Stimulated activated naive B cell treated with anti-CD40 and anti-IgM and Interleukin-4, amounts not matched to agents 10 μg/mL and 1 μg/mL and 100 μg/mL, for 72 hours (primary cell): ENCODE measurements at places on chromosomes 1 and 21.

- no peak for DNase-seq
Measured at GRCh38 chr1:209010475-209011230, 572.9 kb upstream of the CAMK1G start.

DNA sequence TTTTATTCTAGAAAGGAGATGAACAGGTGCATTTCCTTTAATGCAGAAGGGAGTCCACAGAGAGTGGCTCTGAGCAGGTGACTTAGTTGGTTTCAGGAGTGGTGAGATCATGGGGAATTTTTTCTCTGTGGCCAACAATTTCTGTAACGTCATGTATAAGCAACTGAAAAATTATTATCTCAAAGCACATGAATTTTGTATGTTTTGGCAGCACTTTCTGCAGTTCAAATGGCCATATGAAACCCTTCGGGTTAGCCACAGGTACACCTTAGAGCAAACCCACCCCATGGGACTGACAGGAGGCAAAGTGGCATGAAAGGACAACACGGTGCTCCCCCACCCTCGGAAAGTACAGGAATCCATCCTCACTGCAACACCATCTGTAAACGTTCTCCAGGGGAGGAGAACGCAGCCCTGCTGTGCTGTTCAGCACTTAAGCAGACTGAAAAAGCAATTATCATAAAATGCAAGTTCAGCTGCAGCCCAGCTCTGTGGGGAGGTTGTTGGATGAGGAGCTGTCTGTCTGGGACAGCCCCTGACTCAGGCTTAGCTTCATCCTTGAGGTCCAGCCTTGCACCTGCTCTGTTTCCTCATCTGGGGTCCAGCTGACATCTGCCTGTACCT lies 55.8 kb upstream of the CLDN14 start:
- DNase-seq = no peak

GRCh38 chr1:39733161-39733560 lies 5.5 kb upstream of the PPIE start:
- DNase-seq = no peak

GRCh38 chr1:234730770-234731568 lies 121.0 kb upstream of the IRF2BP2 start:
- DNase-seq = peak; percentile 59

GRCh38 chr1:101738475-101738874 lies 258.3 kb downstream of the OLFM3 start:
- no peak for DNase-seq

DNA sequence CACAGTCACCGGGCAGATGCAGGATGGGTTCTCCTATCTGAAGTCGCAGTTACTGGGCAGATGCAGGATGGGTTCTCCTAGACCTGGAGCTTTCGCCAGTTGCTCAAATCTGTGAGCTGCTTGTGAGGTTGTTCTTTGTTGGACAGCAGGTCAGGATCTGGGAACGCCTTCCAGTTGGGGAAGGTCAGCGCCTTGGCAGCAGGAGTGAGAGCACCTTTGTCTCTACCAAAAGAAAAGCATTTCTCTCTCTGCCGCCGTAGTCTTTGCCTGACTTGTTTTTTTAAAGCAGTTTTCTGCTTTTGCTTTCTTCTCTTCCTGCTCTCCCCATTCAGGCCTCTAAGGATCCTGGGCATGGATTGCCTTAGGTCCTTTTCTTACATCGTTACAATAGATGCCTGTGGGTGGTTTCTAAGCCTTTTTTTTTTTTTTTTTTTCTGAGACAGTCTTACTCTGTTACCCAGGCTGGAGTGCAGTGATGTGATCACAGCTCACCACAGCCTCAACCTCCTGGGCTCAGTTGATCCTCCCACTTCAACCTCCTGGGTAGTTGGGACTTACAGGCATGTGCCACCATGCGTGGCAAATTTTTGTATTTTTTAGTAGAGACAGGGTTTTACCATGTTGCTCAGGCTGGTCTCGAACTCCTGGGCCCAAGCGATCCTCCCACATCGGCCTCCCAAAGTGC lies 15.7 kb downstream of the PEX14 start:
- DNase-seq = no peak

DNA sequence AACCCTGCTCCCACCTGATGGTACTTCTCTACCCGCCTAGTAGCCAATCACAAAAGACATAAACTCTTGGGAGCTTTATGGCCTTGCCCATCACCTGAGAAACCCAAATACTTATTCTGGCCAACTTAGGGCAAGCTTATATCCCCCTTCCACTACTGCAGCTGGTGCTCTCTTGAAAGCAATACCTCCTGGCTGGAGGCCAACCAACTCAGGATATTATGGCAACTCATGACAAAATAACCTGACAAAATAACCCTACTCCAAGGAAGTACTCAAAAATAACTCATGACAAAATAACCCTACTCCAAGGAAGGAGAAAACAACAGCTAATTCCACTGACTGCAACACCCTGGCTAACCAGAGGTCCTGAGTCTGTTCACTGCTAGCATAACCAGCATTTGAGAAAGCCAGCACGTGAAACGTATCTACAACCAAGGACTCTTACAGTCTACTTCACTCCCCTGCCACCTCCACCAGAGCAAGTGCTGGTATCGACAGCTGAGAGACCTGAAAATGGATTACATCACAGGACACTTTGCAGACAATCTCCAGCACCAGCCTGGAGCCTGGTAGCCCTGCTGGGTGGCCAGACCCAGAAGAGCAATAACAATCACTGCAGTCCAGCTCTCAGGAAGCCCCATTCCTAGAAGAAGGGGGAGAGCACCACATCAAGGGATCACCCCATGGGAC lies 179.9 kb downstream of the COL24A1 start:
- DNase-seq = no peak

GRCh38 chr1:105865546-105865945 lies 1190.9 kb upstream of the PRMT6 start:
- no peak for DNase-seq

GRCh38 chr21:32186804-32187203 lies 92.0 kb downstream of the MIS18A start:
- no peak for DNase-seq

DNA sequence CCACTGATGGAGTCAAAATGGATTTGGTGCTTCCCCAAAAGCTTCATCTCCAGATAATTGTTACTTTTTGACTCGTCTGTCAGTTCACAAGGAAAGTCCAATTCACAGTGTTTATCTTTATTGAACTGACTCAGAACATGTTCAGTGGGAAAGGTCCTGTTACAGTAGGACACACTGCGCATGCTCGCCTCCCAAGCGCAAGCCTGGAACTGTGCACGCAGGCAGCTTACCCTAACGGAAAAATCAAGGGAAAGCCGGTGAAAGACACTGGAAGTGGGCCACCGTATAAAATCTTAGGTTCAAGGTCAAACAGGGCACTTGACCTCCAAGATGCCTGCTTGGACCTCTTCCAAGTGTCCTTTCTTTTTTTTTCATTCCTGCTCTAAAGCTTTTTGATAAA lies 174.6 kb downstream of the USP25 start:
- no peak for DNase-seq

DNA sequence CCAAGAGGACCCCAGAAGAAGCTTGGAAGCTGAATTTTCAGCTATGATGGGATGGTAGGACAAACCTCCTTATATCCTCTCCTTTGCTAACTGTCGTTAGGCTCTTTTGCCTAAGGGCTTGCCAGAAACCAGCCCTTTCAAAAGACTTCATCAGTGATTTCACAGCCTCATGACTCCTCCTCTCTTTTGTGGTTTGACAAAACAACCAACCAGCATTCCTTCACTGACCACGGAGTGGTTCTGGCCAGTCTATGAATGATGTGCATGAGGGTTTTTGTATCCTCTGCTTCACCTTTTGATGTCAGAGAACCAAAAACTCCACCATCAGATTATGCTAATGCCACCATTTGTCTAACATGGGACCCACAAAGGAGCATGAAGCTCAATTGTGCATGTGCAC lies 116.9 kb upstream of the COA6 start:
- DNase-seq = no peak

DNA sequence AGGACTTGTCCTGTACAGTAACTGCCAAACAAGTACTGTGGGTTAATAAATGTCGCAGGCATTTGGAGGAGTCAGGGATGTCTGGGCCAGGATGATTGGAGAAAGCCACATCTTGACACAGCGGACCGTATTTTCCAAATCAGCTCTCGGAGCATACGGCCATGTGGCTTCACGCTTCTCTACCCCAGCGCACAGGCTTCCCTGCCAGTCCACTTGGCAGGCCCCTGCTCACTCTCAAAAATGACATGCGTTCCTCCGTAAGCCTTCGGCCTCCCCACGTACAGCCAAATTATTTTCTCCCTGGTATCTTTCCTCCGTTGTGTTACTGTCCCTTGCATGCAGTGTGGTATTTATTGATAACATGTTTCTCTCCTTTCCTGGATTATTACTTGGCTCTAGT lies 7.2 kb upstream of the LRRC38 start:
- DNase-seq = no peak

GRCh38 chr1:202005958-202006357 lies 4.4 kb upstream of the ELF3 start:
- DNase-seq = no peak

GRCh38 chr1:246860401-246860800 lies 71.3 kb downstream of the AHCTF1 start:
- no peak for DNase-seq

DNA sequence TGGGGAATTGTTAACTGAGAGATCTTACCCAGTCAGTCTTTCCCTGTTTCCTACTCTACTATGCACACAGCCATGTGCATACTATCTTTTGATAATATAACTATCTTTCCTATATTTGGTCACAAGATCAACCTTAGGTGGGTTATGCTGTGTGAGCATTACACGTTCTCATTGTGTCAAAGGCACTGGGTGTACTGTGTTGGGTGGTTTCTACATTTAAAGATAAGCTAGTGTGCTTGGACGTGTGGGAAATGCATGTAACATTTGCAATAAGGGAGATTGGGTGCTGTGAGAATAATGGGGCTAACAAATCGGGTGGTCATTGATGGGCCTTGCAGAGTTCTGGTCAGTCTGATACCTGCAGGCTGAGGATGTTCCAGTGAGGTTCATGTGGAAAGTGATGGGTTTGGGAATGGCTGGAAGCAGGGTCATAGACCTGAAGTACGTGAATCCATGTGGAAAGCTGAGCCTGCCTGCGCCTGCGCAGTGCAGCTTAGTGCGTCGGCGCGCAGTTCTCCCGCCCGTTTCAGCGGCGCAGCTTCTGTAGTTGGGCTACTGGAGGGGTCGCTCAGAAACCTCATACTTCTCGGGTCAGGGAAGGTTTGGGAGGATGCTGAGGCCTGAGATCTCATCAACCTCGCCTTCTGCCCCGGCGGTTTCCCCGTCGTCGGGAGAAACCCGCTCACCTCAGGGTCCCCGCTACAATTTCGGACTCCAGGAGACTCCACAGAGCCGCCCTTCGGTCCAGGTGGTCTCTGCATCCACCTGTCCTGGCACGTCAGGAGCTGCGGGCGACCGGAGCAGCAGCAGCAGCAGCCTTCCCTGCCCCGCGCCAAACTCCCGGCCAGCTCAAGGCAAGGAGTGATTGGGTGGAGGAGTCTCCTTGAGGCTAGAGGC lies at the start of gene MSH4:
MSH4 (plus strand) TSS at position 507 of the 897 bp plus-strand sequence; CDS start at position 611, 104 bp downstream.
- DNase-seq = no peak

DNA sequence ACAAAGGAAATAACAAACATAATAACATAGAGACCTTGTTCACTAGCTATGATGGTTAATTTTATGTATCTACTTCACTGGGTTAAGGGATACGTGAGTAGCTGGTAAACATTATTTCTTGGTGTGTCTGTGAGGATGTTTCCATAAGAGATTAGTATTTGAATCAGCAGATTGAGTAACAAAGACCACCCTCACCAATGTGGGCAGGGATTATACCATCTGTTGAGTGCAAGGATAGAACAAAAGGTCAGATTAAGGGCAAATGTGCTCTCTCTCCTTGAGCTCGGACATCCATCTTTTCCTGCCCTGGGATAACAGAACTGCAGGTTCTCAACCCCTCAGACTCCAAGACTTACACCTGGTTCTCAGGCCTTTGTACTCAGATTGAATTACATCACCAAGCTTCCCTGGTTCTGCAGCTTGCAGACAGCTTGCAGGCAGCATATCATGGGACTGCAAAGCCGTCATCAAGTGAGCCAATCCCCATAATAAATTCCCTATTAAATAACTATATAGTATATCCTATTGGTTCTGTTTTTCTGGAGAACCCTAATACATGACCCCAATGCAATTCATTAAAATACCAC lies 9.2 kb downstream of the SPATA6 start:
- DNase-seq = no peak

DNA sequence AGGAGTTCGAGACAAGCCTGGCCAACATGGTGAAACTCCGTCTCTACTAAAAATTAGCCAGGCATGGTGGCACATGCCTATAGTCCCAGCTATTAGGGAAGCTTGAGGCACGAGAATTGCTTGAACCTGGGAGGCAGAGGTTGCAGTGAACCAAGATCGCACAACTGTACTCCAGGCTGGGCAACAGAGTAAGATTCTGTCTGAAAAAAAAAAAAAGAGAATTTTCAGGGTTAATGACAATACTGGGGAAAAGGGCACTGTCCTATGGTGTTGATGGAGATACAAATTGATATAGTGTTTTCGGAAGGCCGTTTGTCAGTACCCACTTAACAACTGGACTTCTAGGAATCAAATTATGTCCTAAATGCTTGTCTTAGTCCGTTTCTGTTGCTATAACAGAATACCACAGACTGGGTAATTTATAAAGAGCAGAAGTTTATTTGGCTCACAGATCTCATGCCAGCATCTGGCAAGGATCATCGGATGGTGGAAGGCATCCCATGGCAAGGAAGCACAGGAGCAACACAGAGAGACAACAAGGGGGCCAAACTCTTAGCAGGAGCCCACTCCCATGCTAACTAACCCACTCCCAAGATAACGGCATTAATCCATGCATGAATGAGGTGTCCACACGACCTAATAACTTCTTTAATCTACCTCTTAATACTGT lies 41.3 kb downstream of the ZBTB8A start:
- no peak for DNase-seq

DNA sequence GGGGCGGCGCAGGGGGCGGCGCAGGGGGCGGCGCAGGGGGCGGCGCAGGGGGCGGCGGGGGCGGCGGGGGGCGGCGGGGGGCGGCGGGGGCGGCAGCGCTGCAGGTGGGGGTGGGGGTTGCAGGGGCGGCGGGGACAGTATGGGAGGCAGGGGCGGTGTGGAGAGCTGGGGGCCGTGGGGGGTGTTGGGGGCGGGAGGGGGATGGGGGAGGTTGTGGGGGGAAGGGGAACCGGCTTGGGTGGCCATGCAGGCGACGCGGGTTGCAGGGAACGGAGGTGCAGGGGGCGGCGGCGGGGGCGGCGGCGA lies 13.0 kb upstream of the SLC19A1 start:
- DNase-seq = no peak

GRCh38 chr1:19081218-19081893 lies 124.9 kb upstream of the IFFO2 start:
- no peak for DNase-seq

- no peak for DNase-seq
Measured at GRCh38 chr21:23743821-23744220, 1863.5 kb downstream of the MRPL39 start.
